LHCN-M2 (cell line): ENCODE measurements at places on chromosomes 5 and 9. TPM values are rescaled to one million over a fixed set of nuclear protein-coding genes. Genes with fewer than 3 reads are reported as not detected.

GRCh38 chr5:174376726-174377373 is 331.3 kb downstream of the NSG2 start:
- no peak for DNase-seq

DNA sequence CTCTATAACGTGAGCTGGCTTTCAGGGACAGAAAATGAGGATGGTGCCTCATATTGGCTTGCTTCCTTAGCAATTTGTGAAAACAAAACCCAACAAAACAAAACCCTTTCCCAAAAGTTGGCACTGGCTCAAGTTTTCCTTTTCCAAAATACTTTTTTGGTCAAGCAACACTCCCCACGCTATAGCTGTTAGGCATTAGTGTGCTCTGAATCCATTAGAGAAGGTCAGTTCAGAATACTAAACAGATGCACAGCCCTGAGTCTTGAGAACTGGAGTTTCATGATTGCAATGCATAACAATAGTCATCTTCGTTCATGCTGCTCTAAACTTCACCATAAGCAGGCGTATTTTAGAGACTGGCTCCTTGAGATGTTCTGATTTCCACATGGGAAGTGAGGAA is 172.0 kb upstream of the KLF9 start:
- no peak for DNase-seq

DNA sequence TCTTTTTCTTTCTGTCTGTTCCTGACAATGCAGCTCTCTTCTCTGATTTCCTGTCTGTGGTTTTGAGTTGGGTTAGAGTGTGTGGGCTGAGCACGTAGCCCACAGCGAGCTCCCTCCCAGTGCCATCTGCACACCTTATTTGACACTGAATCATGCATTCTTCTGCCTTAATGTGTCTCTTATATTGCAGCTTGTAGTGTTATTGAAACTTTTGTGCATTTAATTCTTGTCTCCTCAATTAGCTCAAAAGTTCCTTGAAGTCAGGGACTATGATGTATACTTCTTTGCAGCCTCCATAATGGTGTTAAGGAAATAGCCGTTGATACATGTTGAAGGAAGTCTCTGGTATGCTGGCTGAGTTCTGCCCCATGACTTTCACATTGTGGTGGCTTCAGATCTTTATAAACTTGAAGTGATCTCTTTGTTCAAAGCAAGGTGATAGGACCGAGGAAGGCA is 576.2 kb upstream of the CLINT1 start:
- peak; percentile 56 for DNase-seq

DNA sequence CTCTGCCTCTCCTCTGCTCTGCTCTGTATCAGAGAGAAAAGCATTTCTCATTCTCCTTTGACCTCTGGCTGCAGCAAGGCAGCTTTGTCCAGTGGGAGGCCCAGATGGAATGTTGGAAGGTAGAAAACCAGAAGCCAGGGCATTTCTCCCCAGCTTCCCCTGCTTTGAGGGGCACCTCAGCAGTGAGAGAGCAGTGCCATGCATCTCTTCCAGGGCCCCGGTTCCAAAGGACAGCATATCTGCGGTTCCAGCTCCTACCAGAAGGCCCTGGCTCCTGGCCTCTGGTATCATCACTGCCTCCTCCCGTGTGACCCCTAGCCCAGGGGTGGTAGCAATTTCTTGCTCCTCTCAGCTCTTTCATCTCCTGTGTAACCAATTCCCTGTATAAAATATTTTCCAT is 190.8 kb downstream of the SPOCK1 start:
- no peak for DNase-seq

GRCh38 chr9:3650994-3651622 is 125.3 kb upstream of the RFX3 start:
- no peak for DNase-seq

- DNase-seq, result no peak
These were observed 1077.0 kb upstream of the C9orf72 start for GRCh38 chr9:28650327-28650726.

DNA sequence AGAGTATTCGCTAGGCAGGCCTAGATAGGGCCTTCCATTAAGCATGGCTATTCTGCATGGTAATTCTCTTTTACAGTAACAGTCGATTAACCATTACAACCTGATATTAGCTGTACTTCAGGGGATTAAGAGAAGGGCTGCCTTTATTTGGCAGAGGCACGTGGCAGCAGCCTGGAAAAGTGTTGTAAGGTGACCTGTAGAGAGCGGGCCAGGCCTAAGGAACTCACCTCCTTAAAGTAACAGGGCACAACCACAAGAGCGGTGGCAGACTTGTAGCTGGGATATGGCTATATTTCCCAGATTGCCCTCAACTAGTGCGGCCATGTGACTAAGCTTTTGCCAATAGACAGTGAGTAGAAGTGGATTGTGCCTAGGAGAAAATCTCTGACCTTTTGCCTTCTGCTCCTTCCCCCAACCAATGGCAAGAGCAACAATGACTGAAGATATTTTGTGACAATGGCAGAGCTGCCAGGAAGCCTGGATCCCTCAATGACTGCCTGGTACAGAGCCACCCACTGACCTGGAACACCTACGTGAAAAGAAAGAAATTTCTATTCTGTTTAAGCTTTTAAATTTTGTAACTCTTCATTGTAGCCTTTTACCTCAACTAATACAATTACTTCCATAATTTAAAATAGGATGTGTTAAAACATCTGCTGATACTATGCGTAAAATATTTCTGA is 18.9 kb upstream of the ANKRD34B start:
- DNase-seq, result no peak

- peak; percentile 81 for DNase-seq
These were observed 485 bp downstream of the TGFBR1 start for GRCh38 chr9:99105152-99106043.

DNA sequence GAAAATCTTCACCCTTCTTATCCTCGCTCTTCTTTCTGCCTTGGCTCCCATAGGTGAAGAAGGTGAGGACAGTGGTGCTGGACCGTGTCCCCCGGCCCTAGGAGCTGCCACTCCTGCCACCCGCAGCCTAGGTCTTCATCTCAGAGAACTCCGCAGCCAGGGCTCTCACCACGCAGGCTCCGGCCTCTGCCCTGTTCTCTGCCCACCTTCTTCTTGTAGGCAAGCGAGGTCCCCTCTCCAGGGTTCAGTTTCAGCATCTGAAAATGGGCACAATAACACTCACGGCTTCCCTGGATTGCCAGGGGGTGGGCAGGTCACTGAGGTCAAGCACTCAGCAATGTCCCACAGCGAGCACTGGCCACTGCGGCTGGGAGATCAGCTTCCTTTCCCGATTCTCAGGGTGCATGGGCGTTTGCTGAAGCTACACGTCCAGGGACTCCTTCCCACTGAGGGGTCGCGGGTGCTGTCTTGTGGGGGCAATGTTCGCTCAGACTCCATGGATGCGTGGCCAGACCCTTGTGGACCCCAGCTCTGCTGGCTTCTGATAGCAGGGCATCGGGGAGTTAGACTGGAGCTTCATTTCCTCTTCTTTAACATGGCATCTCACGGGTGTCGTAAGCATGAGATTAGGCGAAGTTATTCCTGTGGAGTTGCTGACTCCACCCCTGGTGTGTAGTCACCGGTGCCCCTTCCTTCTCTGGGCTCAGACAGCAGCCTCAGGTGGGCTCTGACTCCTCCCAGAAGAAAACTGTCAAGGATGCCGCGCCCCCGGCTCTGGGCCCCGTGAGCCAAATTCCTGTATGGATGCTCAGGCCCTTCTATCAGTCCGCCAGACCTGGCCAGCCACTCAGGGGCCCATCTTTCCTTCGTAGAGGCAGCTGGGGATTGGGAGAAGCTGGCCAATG is 145.1 kb upstream of the IRX2 start:
- DNase-seq, result no peak

- DNase-seq, result no peak
These were observed 122.3 kb downstream of the GNAQ start for GRCh38 chr9:77909306-77909705.

DNA sequence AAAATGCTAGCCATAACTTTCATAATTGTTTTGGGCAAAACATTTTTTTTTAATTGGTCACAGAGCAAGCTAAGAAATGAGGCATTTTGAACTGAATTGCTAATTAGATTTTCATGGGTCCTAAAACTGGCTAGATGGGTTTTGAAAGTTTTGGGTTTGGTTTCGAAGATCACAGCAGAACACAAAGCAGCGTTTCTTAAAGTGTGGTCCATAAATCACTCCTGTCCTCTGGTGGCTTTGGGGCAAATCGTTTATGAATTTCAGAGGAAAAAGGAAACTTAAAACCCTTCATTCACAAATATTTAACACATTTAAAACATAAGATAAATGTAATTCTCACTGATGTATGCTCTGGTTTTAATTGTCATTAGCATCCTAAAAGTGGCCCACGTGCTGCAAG is 503.7 kb downstream of the SPATA31D1 start:
- no peak for DNase-seq

- no peak for DNase-seq
These were observed 76.7 kb upstream of the GDNF start for GRCh38 chr5:37916525-37916924.

DNA sequence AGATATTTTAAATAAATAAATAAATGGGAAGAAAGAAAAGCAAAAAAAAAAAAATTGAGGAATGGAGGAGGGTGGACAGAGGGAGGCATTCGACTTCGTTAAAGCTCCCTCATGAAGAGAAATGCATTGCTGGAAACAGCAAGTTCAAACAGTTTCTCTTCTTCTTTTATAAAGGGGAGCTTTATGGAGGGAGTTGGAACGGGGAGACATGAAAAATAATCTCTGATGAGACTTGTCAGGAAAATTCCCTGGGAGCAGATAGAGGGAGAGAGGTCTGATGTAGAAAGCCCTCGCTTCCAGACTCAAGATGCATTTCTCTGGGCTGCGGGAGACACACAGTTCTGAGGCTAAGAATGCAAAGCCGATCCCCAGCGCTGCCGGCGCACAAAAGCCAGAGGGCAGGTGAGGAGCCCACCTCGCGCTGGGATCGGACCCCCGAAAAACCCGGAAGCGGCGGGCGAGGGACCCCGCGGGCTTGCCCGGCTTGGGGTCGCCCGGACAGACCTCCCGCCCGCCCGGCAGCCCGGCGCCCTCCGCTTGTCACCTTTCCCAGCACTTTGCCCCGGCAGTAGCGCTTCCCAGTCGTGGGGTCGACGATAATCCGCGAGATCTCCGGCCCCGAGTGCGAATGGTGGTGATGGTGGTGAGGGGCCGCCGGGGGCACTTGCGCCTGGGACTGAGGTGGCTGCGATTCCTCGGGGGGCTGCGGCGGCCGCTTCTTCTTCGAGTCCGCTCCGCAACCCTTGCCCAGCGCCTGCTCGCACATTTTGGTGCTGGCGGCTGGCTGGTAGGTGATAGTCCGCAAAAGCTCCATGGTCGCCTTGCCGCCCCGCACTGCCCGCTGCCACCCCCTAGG is 512 bp downstream of the PLK2 start:
- DNase-seq, result peak; percentile 52

DNA sequence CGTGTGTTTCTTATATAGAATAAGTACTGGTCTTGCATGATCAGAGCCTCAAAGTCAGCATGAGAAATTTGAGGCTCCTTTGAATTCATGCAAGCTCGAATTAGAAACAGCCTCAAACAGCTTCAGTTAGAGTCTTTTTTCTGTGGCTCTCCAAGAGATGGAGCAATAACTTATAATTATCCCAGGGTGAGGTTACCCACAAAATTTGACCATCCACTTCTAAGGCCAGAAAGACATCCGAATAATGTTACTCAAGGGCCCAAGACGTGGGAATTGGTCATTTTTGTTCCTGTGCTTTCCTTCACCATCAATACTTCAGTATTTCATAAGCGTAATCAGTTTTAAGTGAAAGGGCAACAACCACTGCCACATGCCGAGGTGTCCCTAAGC is 89.7 kb downstream of the DAPK1 start:
- DNase-seq, result no peak

DNA sequence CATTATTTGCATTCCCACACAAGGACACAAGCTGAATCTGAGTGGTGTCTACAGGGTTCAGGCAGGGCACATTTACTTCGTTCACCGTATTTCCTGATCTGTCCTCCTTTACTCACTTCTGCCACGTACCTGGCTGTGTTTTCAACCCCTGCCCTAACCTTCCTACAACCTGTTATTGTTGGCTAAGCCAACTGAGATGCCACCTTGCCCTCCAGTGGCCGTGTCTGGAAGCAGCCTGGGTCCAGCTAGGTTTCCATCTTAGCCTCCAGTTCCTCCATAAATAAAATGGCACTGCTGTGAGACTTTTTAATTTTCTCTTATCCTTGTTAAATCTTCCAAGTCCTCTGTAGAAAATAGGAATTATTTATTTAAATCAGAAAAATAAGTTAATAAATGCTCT is 64.8 kb downstream of the ATP10B start:
- DNase-seq, result no peak

- peak; percentile 89 for DNase-seq
These were observed at the start of gene ZNF462 for GRCh38 chr9:106862821-106863720. TSS of gene ZNF462 (plus strand) at chr9:106863166. CDS start at chr9:106923384, 60,218 bp downstream.

- DNase-seq, result no peak
These were observed 849.6 kb upstream of the DMAC1 start for GRCh38 chr9:8649160-8649559.

DNA sequence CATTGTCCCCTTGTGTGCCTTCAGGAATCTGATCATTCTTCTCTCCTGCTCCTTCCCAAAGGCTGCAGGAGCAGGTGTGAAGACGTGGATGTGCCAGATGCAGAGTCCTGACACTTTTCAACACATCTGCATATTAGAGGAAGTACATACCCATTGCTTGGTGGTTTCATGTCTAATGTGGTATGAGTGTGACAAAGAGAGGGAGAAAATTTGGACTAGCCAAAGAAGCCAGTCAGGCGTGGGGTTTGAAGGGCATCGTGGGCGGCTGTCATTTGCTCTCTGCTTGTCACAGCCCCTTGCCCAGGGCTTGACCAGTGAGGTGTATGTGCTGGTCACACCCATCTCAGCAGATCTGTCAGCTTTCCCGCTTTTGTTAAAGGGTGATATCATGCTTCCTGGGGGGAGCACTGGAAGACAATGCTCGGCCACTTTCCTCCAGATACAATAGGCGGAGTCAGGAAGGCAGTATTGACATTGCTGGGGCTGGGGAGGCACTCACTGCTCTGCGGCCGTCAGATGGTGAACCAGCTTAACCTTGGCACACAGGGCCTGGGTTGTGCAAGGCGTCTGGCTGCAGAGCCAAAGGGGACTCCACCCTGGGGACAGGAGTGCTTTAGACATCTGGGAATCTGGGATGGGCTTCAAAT is 8.6 kb downstream of the TEK start:
- DNase-seq, result peak; percentile 62

GRCh38 chr5:139903450-139903794 is 107.8 kb downstream of the PSD2 start:
- DNase-seq, result no peak

DNA sequence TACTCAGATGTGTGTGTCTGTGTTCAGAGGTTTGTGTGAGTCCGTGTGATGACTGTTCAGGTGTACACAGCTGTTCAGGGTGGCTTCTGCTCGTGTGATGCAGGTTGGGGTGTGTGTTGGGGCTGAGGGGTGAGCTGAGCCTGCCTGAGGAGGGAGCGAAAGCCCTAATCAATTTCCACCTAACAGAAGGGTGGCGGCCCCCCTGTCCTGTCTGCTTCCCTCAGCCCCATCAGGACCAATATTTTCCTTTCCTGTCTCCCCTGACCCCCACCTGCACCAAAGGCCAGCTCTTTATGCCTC is 30.2 kb downstream of the LHX2 start:
- no peak for DNase-seq

CATSPER3 gene
- total RNA-seq, result 0.11 TPM in 1 of 2 replicates, not detected in the other

BNC2 gene
- 16.4 and 23.8 TPM in 2 replicates for total RNA-seq

LHX3 gene
- total RNA-seq, result not detected in 2 replicates

FBN2 gene
- total RNA-seq, result 25.4 and 27.4 TPM in 2 replicates

PCDHGB6 gene
- total RNA-seq, result 0.32 and 0.40 TPM in 2 replicates

DNM1 gene
- total RNA-seq, result 0.17 TPM in 1 of 2 replicates, not detected in the other

PCDHB9 gene
- 2.8 and 3.1 TPM in 2 replicates for total RNA-seq

CD74 gene
- 1.1 and 2.6 TPM in 2 replicates for total RNA-seq

FGF10 gene
- total RNA-seq, result 0.46 and 1.3 TPM in 2 replicates

NOP16 gene
- total RNA-seq, result 21.7 and 28.1 TPM in 2 replicates

TRPM6 gene
- total RNA-seq, result not detected in 2 replicates

GPR150 gene
- total RNA-seq, result 1.3 and 1.6 TPM in 2 replicates

SNCB gene
- 0.83 and 2.0 TPM in 2 replicates for total RNA-seq

ANKRD34B gene
- not detected in 2 replicates for total RNA-seq

DMRTA1 gene
- 2.4 and 4.2 TPM in 2 replicates for total RNA-seq

PGM5 gene
- total RNA-seq, result not detected in 2 replicates
